ENCODE measurements at places on chromosomes 2 and 18.

- DNase-seq = no peak
Measured at GRCh38 chr18:49277395-49278036, 182.9 kb downstream of the DYM start.

GRCh38 chr2:44778671-44779476 is 162.6 kb upstream of the SIX3 start:
- no peak for DNase-seq

DNA sequence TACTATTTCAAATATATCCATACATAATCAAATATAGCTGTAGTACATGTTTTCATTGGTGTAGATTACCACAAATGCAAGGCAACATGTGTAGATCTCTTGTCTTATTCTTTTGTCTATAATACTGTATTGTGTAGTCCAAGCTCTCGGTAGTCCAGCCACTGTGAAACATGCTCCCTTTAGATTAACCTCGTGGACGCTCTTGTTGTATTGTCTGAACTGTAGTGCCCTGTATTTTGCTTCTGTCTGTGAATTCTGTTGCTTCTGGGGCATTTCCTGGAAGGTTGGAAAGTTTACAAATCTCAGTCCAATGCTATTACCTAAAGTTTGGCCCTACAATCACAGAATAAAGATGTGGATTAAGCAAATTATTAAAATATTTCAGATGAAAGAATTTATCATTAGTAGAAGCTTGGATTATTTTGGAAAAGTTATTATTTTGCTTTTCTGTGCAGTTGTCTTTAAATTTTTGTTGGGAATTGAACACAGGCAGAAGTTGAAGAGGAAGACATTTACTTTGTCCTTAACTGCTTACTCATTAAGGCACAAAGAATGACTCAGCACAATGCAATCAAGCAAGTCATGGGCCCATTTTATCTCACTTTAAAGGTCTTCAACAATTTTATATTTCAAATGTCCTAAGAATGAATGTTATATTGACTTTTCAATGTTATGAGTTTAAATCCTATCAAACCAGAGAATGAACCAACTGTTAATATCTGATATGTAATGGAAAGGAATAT is 103.4 kb upstream of the CAVIN2 start:
- no peak for DNase-seq

- no peak for DNase-seq
Measured at GRCh38 chr2:148981324-148981723, 57.2 kb upstream of the LYPD6B start.

- DNase-seq = no peak
Measured at GRCh38 chr2:118374974-118375755, 286.9 kb downstream of the INSIG2 start.

DNA sequence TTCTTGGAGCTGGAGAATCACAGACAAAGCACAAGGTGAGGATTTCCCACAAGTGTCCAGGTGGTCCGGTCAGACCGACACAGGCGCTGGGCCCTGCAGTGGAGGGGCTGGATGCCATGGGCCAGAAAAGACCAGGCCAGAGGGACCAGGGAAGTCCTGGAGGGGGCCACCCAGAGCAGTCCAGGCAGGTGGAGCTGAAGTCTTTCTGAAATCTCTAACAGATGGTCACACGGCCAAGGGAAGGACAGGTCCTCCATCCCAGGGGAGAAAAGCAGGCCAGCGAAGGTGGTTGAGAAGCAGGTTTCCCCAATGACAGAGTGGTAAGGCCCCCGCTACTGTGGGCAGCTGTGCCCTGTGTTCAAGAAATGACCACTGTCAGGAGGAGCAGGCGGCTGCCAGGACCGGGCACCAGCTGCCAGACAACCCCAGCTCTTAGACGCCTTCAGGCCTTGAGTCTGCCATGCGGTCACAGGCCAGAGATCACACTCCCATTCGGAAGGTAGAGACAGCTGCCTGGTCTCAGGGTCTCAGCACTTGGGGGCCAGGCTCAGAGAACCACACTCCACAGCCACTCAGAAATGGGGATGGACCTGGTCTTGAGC is 25.9 kb downstream of the HS1BP3 start:
- no peak for DNase-seq

DNA sequence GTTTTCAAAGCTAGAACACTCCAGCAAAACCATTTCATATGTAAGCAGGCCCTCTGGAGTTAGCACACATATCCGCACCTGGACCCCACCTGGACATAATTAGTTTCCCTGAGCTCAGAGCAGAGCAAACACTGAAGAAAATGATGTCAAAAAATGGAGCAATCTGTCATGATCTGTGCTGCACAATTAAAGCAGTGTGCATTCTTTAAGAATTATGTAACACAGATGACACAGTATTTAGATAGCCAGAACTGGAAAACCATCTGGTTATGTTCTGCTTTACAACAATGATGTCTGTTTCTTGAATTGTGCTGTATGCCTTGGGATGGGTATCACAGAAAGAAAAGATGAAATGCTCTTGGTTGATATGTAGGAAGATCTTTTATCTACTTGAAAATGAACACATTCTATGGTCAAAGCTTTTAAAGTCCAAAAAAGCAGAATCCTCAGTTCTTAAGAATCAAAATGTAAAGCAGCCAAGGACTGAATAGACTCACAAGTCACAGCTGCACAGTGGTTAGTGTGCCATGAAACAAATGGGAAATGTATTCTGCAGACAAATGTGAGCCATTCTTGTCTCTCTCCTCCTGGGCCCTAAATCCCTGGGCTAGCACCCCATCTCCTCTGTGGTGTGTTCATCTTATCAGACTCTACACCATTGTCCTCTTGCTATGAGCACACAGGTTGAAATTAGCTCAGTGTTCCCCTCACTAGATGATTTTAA is 36.8 kb downstream of the HRH4 start:
- no peak for DNase-seq

DNA sequence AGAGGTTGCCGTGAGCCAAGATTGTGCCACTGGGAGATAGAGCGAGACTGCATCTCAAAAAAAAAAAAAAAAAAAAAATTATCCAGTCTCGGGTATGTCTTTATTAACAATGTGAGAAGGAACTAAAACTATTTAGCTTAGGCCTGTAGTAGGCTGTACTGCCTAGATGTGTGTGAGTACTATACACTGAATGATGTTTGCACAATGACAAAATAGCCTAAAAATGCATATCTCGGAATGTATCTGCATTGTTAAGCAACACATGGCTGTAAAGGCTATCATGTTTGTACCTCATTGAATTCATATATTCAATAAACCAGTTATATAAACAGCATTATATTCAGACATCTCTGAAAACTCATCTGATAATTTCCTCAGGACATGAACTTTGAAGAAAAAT is 191.2 kb upstream of the SESTD1 start:
- no peak for DNase-seq

GRCh38 chr2:215140166-215140707 is 1.8 kb upstream of the ABCA12 start:
- no peak for DNase-seq

GRCh38 chr2:164504253-164504652 is 117.0 kb downstream of the GRB14 start:
- DNase-seq = no peak

Data from activated naive CD8-positive, alpha-beta T cell treated with anti-CD3 and anti-CD28 coated beads, Interleukin-2, amount 10 ng/mL, durations not matched to agents 7 days and 5 days (primary cell).